HFFc6 (cell line): ENCODE measurements at places on chromosomes 3 and 15.
A peak's percentile ranks its signal among the peaks of the same experiment; 100 is the strongest.

- DNase-seq: no peak
Measured at GRCh38 chr3:151584566-151584965, 123.7 kb upstream of the IGSF10 start.

- DNase-seq: no peak
Measured at GRCh38 chr3:45067941-45068340, 41.8 kb downstream of the CLEC3B start.

DNA sequence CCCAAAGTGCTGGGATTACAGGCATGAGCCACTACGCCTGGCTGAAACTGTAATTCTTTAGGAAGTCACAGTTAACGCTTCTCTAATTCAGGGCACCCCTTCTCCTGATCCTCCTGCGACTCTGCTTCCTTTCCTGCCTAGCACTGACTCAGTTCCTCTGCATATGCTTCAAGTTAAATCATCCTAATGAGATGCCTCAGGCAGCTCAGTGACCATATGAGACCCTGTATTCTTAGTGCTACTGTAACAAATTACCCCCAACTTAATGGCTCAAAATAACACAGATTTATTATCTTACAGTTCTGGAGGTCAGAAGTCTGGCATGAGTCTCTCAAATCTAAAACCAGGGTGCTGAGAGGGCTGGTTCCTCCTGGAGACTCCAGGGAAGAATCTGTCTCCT, 271.8 kb upstream of the LYSMD4 start:
- no peak for DNase-seq

DNA sequence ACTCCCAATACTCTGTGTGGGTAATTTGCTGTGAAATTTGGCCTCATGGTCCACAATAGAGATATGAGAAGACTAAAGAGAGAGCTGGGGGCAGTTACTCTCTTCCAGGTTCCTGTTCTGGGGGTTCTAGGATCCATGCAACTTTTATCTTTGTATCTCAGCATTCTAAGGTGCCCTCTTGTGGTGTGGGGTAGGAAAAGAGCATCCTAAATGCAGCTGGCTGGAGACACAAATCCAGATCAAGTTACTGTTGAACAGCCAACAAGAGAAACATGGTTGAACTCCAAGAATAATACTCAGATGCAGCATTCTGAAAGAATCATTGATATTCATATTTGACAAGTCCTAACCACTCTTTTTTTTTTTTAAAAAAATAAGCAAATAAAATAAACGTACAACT, 238.2 kb downstream of the GREM1 start:
- peak; percentile 70 for DNase-seq

DNA sequence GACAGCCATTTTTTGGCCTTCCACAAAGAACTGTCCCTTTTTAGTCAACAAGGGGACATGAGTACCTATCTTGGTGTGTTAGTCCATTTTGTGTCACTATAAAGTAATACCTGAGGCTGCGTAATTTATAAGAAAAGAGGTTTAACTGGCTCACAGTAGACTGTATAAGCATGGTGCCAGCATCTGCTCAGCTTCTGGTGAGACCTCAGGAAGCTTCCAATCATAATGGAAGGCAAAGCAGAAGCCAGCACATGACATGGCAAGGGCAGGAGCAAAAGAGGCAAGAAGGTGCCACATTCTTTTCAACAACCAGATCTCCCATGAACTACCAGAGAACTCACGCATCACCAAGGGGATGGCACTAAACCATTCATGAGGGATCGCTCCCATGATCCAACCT, 66.1 kb upstream of the VGLL4 start:
- no peak for DNase-seq

DNA sequence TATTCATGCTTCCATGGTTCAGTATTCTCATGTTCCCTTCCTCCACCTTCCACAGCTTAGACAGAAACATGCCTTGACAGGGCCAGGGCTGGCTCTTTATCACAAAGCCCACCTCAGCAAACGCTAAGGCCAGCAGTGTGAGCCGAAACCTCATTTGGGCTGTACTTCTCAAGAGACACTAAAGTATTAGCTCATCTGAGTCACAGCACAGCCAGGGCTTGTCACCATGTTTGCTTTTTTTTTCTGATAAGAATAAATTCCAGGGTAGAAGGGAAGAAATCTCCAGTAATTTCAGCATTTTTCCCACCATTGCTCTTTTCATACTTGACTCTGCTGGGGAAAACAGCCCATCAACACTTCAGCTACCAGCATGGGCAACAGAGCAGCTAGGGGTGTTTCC, 95.4 kb downstream of the MYLK start:
- no peak for DNase-seq

GRCh38 chr15:60573936-60574335, 95.0 kb upstream of the ICE2 start:
- no peak for DNase-seq

- DNase-seq: no peak
Measured at GRCh38 chr3:69738859-69739203, 433 bp upstream of the MITF start.

- no peak for DNase-seq
Measured at GRCh38 chr3:48428572-48429316, 1.1 kb downstream of the PLXNB1 start.

DNA sequence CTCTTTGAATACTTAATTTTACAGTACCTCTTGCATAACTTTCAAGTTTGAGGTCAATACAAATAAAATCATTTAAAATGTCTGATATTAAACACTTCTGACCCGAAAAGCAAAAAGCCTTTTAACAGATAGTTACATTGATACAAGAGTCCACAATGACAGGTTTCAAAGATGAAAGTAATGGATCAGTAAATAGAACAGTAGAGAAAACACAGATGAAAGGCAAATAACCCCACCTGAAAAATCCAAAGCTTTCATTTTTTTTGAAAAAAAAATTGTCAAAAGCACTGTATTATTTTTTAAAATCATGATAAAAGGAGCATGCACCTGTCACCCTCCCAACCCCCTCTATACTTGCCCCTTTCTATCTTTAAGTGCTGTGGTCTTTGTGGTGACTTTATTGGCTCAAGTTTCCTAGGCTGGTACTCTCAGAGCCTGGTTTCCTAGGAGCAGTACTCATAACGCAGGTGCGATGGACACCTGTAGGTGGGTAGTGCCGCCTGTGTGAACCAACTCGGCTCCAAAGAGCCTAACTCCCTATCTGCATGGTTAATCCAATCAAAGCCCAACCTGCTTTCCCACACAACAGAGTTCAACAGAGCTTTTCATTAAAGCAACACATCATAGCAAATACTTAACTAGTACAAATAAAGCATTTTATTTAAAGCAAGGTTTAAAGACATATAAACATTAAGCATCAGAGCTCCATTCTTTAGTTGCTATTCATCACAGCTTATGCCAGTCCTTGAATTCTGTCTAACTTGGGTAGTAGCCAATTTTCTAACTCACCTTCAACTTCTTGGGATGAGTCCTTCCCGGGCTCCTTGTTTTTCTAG, 32.2 kb downstream of the LIPC start:
- peak; percentile 47 for DNase-seq

- peak; percentile 38 for DNase-seq
Measured at GRCh38 chr3:173395073-173395411, 2.5 kb upstream of the NLGN1 start.

DNA sequence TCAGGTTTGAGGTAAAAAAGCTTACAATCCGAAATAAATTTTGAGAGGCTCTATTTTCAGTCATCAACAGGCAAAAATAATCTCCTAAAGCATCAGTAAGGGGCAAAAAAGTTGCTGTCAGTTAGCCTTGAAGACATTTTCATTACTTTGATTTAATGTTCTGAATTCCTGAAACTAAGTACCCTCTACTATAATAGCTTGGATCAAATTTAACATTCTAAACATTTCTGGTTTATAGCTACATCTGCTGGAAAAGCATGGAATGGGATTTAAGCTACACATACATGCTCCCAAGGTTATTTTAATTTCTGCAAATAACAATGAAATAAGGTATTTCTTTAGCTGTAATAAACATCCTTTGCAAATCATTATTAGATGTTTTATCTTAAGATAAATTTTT, 245.4 kb downstream of the ULK4 start:
- DNase-seq: no peak

DNA sequence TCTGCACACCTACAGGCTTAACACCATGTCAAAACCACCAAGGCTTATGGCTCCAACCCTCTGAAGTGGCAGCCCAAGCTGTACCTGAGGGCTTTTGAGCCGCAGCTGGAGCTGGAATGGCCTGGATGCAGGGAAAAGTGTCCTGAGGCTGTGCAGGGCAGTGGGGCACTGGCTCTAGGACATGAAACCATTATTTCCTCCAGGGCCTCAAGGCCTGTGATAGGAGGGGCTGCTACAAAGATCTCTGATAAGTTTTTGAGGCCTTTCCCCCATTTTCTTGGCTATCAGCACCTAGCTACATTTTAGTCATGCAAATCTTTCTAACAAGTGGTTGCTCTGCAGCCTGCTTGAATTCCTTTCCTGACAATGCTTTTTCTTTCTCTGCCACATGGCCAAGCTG, 37.6 kb downstream of the SPATA16 start:
- DNase-seq: no peak
